Femur (tissue), 1 donor: ENCODE measurements at places on chromosomes 13 and 19.

DNA sequence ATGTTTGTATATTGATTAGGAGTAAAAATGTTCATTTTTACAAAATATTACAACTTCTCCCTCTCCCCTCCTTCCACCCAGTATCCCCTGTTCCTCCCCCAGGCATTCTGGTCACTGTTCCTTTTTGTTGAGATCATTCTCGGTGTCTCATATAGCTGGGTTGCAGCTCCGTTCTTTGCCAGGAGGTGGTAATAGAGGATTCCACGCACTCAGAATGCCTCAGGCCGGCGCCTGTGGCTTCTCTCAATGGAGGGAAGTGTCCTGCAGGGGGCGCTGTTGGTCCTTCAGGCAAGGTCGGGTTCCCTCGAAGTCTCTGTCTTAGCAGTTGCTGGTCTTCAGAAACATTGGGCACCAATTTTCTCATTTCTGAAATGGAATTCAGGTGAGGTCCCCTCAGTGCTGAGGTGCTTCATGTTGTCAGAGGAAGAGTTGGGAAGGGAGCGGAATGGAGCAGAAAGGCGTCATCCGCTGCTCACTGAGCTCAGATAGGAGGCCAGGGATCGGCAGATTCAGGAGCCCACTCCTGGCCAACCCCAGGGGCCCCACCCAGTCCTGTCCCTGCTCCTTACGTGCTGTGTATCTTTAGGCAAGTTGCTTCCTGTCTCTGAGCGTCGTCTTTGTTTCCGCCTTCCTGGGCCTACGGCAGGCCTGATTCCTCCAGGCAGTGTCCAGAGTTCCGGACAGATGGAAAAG is 10.3 kb upstream of the GARIN5A start:
- DNase-seq = no peak

DNA sequence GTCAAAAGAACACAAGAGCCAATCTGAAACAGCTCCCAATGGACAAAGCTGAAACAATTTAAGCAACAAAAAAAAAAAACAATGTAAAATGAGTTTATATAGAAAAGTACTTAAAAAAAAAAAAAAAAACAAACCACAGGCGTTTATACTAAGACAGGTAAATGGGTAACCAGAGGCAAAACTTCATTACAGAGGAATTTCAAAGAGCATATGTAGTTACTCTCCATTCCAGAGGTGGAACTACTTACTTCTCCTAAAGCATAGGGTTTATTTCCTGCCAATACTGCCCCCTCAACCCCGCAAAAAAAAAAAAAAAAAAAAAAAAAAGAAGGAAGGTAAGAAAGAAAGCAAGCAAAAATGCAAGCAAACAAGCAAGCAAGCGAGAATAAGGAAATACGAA is 132.9 kb downstream of the LIG4 start:
- no peak for DNase-seq

- peak; percentile 27 for DNase-seq
Observed at GRCh38 chr19:43362179-43362578, 8.7 kb downstream of the CD177 start.

DNA sequence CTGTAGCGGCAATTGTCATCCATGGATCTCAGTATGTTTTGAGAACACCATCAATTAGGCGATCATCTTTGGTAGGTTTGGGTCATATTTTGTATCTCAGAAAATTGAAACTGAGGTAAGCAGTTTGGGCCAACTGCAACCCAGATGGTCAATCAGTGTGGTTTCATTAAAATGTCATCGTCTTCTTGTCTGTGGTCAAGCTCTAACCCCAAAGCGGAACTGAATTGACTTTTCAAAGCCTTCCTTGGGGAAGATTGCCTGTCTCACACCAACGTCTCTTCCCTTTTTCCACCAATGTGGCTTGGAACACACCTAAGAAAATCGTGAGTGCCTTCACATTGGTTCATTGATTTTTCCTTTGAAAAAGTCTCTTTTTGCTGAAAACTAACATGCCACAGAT is 56.3 kb upstream of the UBAC2 start:
- DNase-seq = no peak

DNA sequence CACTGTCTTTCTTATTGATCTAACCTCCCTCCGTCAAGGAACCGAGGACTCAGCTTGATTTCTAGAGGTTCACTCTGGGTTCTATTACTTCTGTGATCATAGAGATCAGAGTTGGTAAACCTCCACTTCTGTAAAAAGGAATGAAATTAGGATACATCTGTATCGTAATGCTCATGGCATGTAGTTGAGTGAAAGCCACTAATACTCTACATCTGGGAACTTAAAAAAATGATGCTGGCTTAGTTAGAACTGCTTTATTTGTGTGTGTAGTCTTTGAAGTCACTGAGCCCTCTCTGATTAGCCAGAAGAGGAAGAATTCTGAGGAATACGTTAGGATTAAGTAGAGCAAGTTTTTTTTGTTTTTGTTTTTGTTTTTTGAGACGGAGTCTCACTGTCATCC is 140.8 kb downstream of the GGACT start:
- DNase-seq = no peak

GRCh38 chr19:42313096-42313839 is at the start of gene TMEM145:
TSS of gene TMEM145 (plus strand) at chr19:42313309. CDS start at chr19:42313377, 68 bp downstream.
- peak; percentile 58 for DNase-seq

GRCh38 chr13:73216381-73216831 is 157.6 kb downstream of the KLF5 start:
- no peak for DNase-seq

DNA sequence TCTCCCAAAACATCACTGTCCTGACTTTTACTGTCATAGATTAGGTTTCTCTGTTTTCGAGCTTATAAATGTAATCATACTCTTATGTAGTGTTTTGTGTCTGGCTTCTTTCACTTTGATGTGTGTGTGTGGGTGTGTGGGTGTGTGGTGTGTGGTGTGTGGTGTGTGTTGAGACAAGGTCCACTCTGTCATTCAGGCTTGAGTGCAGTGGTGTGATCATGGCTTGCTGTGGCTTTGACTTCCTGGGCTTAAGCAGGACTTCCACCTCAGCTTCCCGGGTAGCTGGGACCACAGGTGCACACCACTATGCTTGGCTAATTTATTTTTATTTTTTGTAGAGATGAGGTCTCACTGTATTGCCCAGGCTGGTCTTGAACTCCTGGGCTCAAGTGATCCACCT is 59.6 kb downstream of the PDS5B start:
- no peak for DNase-seq

DNA sequence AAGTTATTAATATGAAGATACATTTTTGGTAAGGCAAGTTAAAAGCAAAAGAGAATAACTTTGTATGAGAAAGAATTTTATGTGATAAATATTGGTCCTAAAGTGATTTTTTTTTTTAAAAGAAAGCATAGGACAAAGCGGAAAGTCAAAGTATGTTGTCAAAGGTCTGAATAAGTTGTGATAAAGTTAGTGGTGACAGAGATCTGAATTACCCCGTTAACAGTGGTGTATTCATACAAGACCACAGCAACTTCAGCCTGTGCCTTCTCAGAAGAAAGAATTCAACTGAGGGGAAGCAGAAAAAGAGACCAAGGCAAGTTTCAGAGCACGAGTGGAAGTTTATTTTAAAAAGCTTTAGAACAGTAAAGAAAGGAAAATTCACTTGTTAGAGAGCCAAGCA is 19.0 kb upstream of the ZNF566 start:
- no peak for DNase-seq

- DNase-seq = no peak
Observed at GRCh38 chr19:10706990-10707389, 5.8 kb downstream of the QTRT1 start.

DNA sequence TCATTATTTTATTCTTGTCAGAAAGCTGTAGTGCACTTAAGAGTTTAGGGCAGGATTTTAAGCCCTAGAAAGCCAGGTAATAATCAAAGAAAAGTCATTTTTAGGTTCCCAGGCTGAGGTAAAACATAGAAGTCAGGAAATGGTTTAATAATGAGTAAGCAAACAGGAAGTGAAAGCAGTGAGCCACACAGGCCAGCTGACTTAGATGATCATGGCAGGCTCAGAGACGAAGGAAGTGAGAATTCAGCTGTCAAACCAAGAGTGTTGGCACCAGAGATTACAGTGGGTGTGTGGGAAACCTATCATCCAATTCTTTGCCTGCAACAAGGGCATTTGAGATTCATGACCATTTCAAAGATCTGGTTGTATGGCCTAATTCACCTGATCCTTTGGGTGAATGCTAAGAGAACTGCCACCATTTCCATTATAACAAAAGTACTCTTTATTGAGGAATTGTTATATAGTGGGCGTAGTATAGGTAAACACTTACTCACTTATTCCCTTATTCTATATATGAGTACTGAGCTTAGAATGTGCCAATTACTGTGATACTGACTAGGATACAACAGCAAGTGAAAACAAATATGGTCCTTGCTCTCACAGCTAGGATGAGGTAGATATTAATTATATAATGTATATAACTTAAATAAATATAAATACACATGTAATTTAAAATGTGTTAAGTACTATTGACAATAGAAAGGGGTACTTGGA is 103.7 kb upstream of the EDNRB start:
- DNase-seq = peak; percentile 36

GRCh38 chr19:21022996-21023395 is 2.5 kb downstream of the ZNF430 start:
- DNase-seq = no peak

DNA sequence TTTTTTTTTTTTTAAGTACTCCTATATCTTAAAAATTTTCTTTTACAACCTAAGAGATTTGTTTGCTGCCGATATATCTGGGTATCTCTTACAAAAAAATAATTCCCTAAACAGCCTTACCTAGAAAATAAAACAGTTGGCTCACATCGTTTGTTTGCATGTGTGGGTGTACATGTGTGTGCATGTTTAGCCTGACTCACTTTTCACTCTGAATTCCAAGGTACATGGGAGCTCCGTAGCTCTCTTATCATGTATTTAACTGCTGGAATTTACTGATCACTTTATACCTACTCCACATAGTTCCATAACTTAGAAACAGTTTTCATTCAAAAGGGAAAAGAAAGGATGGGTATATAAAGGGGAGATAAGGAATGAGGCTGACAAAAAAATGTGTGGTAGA is 616.5 kb downstream of the GPC6 start:
- no peak for DNase-seq

DNA sequence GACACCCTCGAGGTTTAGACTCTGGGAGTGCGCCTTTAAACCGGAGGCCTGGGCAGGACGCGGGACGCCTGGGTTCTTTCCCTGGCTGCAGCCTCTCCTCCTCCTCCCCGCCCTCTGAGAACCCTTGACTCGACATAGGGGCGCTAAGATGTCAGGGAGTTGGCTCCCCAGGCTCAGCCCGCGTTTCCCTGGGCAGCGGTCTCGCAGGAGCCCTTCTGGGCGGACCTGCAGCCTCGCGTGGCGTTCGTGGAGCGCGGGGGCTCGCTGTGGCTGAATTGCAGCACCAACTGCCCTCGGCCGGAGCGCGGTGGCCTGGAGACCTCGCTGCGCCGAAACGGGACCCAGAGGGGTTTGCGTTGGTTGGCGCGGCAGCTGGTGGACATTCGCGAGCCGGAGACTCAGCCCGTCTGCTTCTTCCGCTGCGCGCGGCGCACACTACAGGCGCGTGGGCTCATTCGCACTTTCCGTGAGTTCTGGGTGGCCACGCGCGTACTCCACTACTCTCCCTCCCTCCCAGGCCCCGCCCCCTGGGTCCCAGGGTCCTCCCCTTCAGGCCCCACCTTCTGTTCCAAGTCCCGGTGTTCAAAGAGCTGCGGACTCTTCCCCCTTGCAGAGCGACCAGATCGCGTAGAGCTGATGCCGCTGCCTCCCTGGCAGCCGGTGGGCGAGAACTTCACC is 1.3 kb downstream of the ICAM5 start:
- no peak for DNase-seq

DNA sequence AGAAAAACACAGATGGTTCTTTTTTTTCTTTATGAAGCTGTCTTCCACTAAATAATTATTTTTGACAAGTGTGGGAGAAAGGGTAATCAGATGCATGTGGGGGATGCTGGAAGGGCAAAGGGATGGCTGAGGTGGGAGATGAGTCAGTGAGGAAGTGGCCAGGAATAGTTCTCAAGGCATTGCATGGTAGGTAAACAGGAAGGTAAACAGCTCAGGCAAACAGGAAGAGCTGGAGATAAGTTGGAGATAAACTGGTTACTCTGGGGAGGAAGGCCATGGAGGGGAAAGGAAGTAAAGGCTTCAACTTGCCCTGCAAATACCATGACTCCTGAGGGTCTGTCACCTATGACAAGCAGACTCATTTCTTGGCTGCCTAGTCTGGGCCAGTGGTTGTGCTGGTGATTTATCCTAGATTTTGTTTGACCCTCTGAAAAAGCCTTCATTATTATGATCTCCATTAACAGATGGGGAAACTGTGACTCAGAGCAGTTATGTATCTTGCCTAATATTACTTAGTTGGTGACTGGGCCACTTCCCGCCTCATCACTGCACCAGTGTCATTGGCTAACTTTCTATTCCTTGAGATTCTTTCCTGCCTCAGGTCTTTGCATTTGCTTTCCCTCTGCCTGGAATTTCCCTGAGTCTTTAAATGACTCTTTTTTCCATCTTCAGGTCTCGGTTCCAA is 17.1 kb downstream of the ACTL9 start:
- no peak for DNase-seq

DNA sequence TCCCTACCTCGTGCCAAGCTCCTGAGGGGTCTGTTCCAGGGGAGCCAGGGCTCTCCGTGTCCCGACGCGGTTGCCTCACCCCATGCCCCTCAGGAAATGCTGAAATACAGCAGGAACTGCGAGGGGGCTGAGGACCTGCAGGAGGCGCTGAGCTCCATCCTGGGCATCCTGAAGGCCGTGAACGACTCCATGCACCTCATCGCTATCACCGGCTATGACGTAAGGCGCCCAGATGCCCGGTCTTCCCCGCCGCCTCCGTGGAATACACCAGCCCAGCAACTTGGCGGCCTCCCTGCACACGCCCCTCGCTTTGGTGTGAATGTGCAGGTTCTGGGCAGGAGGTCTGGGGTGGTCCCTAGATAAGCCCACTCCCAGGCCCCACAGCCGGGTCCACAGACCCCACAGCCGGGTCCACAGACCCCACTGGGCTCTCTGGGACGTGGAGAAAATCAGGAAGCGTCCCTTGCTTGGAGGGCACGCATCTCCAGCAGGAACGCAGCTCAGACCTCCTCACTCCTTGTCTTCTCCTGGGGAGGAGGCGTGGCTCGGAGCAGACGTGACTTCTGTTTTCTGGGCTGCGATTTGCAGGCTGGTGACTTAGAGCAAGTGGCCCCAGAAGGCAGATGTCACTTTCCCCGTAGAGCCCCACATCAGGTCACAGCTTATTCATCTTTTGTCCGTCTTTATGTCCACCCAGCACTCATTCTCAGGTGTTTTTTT is 19.4 kb upstream of the F7 start:
- no peak for DNase-seq

DNA sequence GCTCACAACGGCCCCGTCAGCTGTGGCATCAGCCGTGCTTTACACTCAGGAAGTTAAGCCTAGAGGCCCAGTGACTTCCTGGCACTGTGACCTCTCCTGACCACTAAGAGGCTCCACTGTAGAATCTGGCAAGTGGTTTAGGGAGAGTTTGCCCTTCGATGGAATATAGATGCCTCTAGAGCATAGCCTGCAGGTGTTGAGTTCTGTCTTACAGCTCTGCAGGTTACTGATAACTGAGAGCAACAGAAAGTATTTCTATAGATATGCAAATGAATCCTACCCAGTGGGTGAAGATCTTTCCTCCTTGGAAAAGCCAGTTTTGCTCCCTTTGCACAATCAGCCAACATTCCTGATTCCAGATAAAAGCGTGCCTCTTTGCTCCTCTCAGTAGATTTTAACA is 35.8 kb downstream of the ATP12A start:
- DNase-seq = no peak
